ENCODE measurements at places on chromosomes 4 and X.
A peak's percentile ranks its signal among the peaks of the same experiment; 100 is the strongest.

GRCh38 chr4:56048702-56049431 is 100.1 kb downstream of the CEP135 start:
- DNase-seq = no peak

DNA sequence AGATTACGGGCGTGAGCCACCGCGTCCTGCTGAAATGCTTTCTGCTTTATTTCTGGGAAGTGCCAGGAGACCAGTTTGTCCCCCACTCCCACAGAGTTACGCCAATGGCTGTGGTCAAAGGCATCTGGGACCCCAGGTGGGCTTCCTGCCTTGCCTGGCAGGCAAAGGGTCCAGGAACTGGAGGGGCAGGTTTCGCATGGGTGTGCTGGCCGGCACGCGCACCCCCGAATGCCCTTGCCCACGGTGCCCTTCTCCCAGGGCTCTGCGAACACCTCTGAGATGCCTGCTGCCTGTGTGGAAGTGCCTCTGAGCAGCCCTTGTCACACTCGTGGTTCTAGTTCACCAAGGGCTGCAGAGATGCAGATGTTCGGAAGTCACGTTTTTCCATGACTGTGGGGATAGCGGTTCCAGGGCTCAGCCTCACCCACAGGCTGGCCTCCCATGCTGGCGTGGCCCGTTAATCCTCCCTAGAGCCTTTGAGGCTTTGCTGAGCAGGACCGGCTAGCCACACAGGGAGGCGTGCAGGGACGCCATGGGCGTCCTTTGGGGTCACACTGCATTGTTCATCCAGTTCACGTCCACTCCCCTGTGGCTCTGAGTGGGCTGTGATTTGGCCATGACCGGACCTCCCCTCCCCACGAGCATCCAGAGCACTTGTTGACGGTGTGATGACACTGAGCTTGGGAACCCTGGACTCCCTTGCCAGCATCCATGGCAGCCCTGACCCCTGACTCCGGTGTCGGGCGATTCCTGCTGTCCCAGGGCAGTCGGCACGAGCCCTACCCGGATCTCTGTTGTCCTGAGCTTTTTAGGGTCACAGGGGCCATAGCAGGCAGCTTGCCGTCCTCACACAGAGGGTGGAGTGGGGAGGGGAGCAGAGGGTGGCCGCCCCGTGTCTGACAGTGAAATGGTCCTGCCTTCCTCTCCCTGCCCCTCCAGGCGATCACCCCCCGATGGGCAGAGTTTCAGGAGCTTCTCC is 12.7 kb upstream of the ADD1 start:
- DNase-seq = no peak

DNA sequence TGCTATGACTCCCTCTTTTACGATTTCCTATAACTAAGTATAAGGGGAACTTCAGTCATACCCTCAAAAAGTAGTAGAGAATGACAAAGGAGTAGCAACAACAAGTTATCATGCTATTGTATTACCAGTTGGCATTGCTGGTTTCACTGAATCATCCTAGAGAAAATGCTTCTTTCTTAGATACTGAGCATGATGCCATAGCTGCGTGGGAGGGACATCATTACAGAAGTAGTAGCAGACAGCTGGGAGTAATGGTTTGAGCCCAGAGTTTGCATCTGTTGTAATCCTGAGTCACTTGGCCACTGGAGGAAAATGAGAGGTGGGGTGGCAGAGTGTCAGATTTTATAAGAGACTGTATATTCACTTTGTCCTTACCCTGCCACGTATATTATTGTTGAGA is 38.6 kb downstream of the MTMR1 start:
- DNase-seq = peak; percentile 64

- no peak for DNase-seq
Observed at GRCh38 chr4:30904215-30904555, 184.0 kb downstream of the PCDH7 start.

DNA sequence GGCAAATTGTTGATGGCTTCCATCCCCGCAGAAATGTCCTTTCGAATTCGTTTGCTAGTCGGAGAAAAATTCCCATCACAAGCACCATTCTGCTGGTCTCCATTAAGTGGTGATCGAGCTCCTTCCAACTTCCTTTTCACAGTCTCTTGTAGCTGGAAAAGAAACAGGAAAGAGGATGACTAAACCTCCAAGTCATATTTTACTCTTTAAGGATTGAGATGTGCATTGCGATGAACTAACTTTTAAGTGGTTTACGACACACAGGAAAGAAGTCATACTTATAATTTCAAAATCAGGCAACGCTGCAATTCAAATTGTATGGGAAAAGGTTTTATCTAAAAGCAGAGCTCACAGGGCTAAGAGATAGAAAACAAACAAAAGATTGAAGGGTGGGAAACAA is 225.2 kb downstream of the MGST2 start:
- no peak for DNase-seq

- DNase-seq = no peak
Observed at GRCh38 chrX:13966793-13967125, 62.9 kb downstream of the GEMIN8 start.

DNA sequence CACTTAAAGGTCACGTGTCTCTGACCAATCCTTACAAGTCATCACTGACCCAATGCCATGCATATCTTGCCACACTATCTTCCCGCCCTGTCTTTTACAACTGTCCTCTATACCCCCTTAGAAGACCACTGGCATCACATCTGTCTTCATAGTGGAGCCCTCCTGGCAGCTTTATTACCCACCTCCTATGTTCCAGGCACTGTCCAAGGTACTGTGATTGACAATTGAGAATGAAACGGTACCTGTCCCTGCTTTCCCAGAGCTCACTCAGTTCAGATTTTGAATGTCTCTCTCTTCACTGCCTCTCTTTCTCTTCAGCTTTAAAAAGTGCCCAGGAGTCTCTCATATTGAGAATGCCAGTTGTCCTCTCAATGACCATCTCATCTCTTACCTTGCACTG is 88.6 kb downstream of the ARHGAP36 start:
- no peak for DNase-seq

- DNase-seq = no peak
Observed at GRCh38 chrX:54944816-54945215, 24.2 kb downstream of the TRO start.

DNA sequence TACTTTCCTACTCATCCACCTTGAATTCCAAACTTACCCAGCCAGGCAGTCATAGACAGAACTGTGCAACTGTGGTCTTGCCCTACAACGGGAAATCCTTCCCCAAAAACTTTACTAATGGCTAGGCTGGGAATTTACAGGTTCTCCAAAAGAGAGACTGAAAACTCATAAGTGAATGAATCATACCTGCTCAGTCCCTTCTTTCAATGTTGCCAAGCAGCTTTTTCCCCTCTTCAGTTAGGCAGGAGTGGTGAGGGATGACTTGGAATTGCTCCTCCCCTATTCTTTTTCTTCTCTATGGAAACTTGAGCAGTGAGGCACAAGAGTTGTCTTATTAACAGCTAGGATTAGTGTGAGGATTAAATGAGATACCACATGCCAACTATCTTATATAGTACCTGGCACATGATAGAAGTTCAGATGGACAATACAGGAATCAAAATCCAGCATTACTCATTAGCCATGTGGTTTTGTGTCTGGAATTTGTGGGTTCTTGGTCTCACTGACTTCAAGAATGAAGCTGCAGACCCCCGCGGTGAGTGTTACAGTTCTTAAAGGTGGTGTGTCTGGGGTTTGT is 105.9 kb downstream of the TEX13A start:
- no peak for DNase-seq

DNA sequence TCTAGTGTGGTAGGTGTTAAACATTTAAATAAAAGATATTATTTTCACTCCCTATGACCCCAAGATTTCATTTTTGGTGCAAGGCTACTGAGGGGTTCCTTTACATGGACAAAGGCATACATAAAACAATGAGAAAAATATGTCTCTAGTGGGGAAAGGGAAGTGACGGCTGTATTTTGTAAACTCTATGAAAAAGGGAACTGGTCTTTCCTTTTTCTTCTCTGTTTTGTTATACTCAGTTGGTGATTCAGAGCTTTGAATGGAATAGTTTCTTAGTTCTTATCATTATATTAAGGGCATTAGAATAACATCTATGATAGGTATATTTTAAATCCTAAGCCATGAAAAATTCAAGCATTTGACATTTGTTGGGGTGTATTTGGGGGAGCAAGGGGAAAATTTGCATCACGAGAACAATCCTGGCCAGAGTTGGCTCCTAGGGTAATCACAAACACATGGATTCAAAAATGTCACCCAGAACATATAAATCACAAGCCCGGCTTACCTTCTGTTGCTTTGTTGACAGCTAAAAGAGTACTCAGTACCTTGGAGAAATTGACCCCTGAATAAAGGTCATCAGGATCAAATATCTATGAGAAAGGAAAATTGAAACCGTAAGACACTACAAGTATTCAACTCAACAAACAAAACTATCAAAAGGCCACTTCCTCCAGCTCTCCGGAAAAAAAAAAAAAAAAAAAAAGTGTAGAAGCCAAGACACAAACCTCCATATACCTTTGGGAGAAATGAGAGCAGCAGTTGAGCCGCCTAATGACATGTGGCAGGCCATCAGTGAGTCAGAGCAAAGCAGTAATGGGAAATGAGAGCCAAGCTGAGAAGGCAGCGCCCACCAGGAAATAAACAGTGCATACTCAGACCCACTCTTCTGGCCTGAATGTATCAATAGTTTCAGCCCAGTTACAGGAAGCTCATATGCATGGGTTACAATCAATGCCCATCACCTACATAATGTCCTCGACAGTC is 33.4 kb downstream of the ARHGEF6 start:
- DNase-seq = no peak

DNA sequence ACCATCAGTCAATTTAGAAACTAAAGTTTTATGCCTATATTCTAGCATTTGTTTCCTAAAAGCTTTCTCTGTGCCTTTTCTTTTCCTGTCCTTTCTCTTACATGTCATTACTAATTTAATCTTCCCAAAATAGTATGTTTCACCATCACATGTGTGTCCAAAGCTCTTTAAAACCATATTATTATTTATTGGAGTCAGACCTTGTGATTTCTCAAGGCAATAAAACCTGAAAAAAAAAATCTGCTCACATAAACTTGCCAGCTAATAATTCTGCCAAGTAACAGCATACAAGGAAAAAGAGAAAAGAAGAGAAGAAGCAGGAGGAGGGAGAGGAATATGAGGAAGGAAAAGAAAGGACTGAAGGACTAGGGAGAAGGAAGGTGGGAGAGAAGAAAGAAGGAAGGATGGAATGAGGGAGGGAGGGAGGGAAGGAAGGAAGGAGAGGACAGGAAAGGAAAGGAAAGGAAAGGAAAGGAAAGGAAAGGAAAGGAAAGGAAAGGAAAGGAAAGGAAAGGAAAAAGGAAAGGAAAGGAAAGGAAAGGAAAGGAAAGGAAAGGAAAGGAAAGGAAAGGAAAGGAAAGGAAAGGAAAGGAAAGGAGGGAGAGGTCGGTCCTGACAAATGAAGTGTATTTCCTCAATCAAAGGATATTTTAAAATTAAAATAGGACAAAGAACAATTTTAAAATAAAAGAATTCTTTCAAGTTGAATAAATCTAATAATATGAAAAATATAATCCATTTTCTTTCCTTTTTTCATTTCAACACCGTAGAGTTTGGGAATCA is 57.4 kb downstream of the ANTXR2 start:
- DNase-seq = no peak

DNA sequence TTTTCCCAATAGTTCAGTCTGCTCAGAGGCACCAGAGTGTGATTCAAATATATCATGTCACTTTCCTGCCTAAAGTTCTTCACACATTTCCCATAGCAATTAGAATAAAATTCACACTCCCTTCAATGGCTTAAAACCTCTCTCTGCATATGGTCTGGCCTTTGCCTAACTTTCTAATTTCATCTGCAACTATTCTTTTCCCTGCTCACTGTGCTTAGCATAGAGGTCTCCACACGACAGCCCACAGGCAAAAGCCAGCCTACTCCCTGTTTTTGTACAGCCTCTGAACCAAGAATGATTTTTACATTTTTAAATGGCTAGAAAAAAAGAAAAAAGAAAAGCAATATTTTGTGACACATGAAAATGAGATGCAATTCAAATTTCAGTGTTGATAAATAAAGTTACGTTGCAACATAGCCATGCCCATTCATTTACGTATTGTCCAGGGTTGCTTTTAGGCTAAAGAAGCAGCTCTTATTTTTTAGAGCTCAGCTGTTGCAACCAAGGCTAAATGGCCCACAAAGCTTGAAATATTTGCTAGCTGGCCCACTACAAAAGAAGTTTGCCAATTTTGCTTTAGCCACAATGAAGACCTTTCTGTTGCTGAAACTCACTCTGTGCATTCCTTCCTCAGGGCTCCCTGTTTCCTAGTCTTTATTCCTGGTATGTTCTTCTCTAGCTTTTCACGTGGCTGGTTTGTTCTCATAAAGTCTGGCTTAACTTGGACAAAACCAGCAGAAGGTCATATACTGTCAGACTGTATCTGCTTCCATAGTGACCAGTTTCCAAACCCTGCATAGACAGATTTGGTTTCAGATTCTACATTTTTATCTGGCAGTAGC is 26.6 kb upstream of the IRF2 start:
- DNase-seq = no peak

- no peak for DNase-seq
Observed at GRCh38 chr4:78477276-78477675, 74.3 kb upstream of the ANXA3 start.

DNA sequence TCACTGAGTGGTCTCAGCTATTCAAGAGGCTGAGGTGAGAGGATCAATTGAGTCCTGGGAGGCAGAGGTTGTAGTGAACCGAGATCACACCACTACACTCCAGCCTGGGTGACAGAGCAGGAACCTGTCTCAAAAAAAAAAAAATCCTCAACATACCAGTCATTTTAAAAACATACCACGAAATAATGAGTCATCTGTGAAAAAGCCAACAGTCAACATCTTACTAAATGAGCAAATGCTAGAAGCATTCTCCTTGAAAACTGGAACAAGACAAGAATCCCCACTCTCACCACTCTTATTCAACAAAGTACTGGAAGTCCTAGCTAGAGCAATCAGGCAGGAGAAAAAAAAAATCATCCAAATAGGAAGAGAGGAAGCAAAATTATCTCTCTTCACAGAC is 104.0 kb upstream of the ARHGEF9 start:
- DNase-seq = no peak

- no peak for DNase-seq
Observed at GRCh38 chr4:4662230-4662629, 120.4 kb upstream of the STX18 start.

DNA sequence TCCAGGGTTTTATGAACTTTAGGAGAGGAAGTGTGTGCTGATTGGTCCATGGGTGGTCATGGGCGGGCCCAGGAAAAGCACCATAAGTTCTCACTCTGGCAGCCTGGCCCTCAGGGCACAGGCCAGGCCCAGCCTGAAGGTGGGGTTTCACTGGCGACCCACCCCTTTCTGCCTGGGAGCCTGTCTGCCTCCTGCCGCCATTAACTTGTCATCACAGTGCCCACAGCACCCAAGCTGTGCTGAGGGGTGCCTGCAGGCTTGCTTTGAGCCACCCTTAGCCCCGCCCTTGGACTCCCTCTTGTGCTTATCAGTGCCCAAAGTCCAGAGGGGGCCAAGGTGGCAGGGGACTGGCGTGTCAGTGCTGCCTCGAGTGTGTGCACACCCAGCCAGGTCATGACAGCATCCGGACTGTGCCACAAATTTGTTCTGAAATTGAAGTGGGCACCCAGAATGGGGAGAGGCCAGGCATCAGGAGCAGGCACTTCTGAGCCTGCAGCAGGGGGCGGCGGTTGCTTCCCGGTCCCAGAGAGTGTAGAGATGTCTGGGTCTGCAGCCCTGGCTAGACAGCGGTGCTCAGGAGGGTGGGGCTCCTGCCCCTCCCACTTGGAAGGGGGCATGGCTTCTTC is 455.6 kb downstream of the TMA16 start:
- DNase-seq = no peak
